ENCODE measurements at places on chromosomes 4 and X.
A peak's percentile ranks its signal among the peaks of the same experiment; 100 is the strongest.

DNA sequence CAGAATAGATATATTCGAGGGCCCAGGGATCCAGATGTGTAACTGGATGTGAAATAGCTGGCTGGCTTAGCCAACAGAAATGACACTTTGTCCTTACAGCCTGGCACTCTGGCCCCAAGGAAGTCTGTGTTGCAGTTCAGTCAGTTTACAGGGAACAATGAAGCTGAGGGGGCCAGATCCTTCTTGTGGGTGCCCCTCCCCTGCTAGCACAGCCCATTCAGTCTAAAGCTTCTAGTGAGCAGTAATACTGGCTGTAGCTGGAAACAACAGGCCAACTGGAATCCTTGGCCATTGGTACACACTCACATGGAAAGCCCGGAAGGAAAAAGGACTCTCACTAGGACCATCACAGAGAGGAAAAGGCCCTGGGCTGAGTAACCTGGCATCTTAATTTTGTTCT lies 22.7 kb upstream of the CD40LG start:
- DNase-seq = no peak

DNA sequence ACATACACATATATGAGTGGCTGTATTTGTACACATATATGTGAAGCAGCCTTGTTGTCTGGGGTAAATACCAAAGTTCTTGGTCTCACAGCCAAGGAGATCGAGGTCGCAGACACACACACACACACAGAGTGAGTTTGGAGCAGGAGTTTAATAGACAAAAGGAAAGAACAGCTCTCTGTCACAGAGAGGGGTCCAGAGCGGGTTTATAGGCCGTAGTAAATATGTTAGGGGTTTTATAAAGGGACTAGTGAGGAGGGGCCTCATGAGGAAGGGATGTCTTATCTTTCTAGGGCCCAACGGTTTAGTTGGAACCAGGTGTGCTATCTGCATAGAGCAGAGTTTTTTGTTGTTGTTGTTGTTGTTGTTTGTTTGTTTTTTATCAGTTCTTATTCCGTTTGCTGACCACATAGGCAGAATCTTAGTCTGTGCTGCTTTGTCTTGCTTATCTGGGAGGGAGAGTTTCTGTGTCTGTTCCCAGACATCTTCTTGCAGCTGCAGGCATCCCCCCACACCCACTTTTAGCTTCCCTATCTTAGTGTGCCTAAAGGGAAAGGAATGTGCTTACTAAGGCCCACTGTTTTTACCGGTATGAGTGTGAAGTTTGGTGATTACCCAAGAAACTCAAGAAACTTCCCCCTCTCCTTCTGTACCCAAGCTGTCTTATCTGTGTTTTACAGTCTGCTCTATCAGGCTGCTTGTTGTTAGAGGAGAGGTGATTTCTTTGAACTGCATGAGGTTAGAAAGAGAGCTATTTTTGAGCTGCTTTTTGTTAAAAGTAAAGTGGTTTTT lies 91.9 kb downstream of the TENT5D start:
- no peak for DNase-seq

DNA sequence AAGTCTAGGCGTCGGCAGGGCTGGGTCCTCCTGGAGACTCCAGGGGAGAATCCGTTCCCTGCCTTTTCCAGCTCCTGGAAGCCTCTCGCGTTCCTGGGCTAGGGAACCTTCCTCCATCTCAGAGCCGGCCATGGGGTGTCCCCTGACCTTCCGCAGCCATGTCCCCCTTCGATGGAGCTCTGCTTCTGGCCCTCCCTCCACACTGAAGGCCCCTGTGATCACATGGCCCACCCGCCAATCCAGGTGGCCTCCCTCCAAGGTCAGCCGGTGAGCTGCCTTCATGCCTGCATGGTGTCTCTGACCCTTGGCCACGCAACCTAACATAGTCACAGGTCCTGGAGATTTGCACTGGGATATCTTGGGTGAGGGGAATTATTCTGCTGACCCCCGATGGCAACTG lies 69.6 kb downstream of the TRMT44 start:
- no peak for DNase-seq

DNA sequence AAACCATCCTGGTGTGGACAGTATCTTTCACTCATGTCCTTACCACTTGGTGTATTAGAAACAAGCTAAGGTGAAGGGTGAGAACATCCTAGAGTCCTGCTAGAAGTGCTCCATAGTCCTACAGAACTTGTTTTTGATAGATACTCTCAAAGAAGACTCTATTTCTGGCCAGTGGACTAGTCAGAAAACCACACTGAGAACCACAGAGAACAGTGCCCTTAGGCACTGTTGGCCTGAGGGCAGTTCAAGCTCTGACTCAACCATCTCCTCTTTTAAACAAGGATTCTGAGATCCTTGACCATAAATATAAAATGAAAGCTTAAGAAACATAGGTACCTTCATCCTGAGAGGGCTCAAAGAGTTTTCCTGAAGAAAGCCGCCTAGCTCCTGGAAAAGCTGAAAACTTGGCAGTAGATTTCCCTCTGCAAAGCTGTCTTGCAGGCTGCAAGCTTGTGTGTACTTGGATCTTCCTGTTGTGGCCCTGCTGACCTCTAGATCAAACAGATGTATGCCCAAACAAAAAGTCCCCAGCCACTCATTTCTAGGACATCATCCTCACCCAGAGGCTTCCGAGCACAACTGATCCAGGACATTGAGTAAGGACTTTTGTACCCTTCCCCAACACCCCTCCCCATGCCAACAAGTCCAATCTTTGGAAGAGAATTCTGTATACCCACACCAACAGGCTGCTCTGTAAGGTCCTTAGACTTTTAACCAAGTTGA lies 111.6 kb upstream of the CXCL13 start:
- no peak for DNase-seq

DNA sequence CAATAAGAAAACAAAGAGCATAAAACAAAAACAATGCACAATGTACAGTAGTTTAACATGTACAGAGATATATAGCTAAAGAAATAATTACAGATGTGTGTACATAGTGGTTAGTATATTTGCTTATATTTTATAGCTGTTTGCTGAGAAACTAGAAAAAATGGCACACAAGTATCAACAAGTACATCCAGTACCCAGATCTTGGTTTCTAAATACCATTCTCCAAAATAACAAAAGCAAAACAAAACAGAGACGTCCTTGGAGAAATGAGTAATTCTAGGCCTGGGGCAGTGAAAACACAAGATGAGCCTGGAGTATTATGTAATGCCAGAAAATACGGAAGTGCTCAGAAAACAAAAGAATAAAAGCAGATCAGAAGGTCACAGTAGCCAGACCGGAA lies 189.6 kb downstream of the TMEM47 start:
- DNase-seq = no peak

- no peak for DNase-seq
Measured at GRCh38 chrX:52270453-52271116, 85.9 kb downstream of the MAGED4 start.

GRCh38 chr4:112156553-112156952 lies 11.3 kb downstream of the FAM241A start:
- DNase-seq = no peak

DNA sequence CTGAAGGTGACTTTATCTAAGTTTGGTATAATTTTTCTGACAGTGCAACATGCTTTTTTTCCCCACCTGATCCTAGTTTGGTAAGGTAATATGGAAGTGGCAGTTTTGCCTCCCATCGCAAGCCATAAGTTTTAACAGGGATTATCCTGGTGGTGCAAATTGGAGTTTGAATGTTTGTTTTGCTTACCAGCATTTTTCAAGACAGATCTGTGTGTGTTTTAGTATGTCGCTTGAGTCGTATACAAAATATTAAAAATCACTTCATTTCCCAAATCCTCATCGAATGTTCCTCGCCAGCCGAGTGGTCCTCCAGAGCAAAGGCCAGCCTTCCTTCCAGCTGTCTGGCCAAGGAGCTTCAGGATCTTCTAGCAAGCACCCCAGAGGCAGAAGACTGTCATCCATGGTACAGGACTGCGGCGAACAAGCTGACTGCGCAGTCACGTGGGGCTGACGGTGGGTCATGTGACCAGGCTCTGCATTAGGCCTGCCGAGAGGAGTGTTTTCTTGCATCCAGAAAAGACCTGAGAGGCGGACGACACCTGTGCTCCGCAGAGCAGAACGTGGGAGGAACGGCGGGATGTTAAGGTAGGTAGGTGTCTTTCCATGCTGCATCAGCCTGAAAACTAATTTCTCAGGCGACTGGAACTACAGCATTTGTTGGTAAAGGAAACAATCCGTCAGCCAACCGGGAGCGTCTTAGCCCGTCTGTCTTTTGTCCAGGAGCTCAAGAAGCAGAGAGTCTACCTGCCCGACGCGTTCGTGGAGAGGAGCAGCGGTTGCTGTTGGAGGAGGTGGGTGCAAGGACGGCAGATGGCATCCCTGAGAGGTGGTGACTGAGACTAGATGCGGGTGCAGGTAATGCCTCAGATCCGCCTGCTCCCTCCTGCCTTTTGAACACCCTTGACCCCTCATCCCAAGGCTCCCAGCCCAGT lies at the start of gene GPRASP3:
GPRASP3 (plus strand) TSS at position 507 of the 932 bp plus-strand sequence. CDS start 28,253 bp downstream, outside the sequence.
- DNase-seq = peak; percentile 40

DNA sequence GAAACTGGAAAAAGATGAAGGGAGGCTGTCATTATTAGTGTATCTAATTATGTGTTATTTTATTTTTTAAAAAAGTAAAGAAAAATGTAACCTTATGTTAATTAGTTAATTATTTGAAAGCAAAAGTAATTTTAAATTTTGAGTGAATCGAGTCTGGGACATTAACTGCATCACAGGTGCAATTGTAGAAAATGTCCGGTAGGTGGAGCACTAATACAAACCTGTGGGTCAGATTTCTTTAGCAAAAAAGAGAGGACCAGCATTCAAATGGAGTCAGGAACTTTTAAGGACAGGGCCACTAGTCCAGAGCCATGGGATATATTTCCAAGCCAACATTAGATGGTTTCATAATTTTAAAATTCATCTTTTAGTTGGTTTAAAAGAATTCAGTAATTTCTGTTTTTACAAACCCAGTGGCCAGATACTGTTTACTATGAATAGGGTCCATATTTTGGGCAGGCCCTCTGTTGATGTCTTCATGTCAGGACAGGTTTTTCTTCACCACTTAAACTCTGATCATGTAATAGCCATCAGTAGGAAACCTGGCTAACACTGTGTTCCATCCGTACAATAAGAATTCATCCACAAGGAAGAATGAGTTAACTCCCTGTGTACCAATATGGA lies 27.2 kb downstream of the BST1 start:
- peak; percentile 2 for DNase-seq

DNA sequence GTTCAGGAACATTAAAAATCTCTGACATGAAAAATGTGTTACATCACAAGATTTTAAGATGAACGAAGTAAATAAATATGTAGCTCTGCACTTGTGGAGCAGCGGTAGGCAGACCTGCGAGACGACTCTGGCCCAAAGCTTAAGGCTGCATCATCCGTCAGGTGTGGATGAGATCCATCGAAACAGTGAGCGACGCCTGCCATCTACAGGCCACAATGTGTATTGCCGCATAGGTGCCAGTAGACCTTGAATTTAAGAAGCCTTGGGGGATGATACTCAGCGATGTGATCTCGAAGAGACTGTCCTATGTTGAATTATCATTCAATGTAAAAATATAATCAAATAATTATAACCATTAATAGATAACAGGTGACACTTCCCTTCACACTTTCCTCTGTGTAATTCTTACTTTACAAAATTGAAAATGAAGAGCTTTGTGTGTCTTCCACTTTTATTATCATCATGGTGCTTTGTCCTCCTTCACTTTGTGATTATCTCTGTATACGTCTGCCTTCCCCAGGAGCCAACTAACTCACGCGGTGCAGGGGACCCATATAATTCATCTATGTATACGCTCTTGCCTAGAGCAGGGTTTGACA lies 851.0 kb downstream of the RAB28 start:
- DNase-seq = peak; percentile 52

GRCh38 chrX:150872773-150873336 lies 25.6 kb downstream of the CD99L2 start:
- DNase-seq = no peak

GRCh38 chr4:168409089-168409801 lies 71.0 kb downstream of the DDX60L start:
- no peak for DNase-seq

DNA sequence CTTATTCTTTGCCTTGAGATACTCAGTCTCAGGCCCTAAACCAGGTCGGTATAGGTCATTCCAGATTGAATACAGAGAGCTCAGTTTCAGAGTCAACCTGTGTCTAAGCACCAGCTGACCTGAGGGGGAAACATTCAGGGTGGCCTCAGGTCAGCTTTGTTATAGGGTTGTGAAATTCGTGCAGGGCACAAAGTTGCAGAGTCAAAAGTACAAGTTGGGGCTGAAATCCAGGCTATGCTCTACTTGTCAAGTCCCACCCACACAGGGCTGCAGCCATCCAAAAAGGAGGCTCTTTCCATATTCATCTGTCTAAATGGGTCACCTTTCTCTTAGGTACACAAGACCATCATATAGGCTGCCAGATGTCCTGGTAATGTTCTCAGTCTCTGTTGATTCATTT lies 89.7 kb downstream of the ITIH6 start:
- no peak for DNase-seq

- no peak for DNase-seq
Measured at GRCh38 chr4:7169134-7169533, 23.2 kb upstream of the SORCS2 start.

DNA sequence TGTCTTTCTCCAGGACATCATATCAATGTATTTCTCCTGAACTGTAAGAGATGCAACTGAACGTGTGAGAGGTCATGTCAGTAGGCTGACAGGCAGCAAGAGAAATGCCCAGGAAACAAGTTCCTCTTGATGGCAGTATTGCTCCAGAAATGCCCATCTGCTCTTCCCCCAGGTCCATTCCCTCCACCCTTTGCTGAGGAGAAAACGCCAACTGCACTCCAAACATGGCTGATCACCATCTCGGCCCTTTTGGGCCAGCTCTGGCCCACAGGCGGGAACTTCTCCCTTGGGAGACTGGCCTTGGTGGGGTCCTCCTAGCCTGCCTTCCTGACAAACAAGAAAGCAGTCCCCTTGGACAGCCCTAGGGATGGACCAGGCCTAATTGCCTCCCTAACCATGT lies 276.5 kb upstream of the AGTR2 start:
- DNase-seq = no peak

DNA sequence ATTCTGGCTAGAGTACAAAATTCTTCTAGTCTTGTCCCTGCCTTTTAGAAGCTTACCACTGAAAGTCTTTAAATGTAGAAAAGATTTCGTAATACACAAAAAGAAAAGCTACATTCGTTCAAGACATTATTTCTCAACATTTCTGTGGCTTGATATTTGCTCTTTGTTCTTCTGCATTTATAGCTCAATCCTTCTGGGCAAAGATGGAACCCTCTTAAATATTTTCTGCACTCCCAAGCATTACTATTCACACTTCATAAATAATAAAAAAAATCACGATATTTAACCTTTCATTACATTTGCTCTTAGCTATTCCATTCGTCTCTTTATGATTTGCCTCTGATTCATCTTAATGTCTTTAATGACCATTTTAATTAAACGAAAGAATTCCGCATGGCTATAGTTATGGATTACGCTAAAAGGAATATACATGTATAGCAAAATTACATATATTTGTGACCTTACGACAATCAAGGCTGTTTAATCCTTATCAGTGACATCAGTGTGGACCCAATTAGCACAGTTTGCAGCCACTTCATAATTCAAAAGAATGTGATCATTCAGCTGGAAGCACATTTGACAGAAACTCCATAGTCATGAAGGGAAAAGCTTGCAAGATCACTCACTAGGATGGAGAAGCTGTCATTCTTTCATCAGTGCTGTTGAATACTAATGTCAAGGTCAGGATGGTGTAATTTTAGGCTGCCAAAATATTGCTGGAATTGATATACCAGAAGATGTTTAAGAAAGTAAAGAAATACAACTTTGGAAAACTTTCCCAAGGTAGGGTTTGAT lies 1075.0 kb upstream of the TENM3 start:
- no peak for DNase-seq

Data from stimulated activated CD8-positive, alpha-beta memory T cell treated with anti-CD3 and anti-CD28 coated beads, Interleukin-7, amount 100 ng/mL, for 1 hour (primary cell).